Fibroblast of the conjunctiva (primary cell): ENCODE measurements at places on chromosomes 5 and 9.

DNA sequence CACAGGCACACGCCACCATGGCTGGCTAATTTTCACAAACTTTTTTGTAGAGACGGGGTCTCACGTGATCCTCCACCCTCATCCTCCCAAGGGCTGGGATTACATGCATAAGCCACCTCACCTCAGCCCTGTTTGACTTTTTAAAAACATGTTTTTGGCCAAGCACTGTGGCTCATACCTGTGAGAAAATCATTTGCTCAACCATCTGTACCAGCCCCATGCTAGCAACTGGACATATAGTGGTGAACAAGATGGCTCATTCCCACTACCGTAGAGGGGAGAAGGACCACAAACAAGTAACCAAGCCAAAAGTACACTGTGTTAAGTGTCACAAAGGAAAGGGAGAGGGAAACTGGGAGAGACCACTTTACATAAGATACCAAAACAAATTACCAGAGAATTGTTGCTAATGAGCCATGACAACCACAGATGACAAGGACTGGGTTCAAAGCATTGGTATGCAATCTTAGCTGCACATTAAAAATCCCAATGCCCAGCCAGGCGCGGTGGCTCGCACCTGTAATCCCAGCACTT, 19.2 kb downstream of the PPP2CA start:
- no peak for DNase-seq

DNA sequence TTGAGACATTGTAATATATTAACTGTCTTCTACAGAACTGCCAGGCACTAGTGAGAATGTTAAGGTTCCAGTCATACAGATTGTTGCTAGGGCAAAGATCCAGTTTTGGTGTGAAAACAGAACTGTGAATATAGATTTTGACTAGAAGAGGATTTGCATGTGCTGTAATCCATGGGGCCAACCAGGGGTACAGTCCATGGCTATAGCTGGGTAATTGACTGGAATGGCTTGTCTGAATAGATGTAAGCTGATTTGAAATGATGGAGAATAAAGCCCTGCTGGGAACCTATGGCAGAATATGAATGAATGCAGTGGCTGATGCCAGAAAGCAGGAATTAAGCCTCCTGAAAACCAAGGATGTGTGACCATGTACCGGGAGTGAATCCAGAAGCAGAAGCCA, 748.5 kb upstream of the CDH10 start:
- DNase-seq = no peak

DNA sequence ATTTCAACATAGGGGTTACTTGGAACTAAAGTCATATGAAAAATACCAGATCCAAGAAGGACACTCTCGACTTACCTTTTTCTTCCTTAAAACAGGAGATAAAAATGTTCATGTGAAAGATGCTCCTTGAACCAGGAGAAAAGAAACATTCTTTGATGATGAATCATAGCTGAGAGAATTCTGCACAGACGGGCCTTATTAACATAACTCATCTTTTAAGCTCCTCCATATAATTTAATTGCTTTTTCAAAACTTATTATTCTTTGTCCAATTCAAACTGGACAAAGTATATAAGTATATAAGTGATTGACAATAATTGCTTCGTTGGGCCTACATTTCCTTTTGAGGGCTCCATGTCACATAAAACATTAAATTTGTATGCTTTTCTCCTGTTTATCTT, 945.2 kb upstream of the C9orf72 start:
- DNase-seq = no peak

DNA sequence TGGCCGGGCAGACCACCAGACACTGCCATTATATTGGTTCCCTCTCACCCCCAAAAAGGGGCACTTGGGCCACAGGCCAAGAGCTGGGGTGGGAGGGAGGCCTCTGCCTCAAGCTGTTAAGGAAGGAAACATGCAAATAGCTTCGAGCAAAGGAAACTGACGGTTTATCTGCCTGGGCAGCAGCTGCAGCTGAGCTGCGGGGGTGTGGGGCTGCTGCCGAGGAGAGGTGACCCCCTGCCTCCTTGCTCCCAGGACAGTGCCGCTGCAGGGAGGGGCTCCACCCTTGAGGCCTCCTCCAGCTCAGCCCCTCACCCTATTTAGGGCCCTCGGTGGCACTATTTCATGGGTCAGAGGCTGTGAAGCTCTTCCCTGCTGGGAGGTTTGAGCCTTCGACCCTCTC, 789 bp downstream of the DOK3 start:
- DNase-seq = no peak

DNA sequence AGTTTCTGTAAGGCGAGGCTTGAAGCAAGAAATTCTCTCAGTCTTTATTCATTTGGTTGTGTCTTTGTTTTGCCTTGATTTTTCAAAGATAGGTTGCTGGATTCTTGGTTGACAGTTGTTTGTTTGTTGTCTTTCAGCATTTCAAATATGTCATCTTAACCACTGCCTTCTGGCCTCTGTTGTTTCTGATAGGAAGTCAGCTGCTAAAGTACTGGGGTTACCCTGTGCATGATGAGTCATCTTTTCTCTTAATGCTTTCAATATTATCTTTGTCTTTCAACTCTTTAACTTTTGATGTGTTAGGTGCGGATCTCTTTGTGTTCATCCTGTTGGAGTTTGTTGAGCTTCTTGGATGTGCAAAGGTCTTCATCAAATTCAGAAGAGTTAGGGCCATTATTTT, 1571.3 kb downstream of the MAT2B start:
- no peak for DNase-seq

DNA sequence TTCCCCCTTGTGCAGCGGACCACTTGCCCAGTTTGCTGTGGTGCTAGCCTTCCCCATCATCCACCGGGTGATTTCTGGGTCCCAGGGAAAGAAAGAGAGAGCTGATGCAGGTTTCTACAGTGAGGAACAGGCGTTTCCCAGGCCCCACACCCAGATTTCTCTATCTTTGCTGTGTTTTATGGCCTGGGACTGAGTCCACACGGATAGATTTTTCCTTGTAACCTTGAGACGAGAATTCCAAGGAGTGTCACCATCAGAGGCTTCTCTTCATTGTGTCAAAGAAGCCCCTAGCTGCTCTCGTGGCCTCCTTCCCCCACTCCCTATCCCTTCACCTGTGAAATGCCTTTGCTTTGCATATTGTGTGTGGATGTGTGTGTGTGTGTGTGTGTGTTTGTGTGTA, 21.2 kb upstream of the FGFR4 start:
- no peak for DNase-seq

- no peak for DNase-seq
Observed at GRCh38 chr9:4038182-4038723, 261.6 kb downstream of the GLIS3 start.

- no peak for DNase-seq
Observed at GRCh38 chr5:39850291-39850690, 425.5 kb upstream of the DAB2 start.
